ENCODE measurements at places on chromosomes 13 and 19.

GRCh38 chr19:33441277-33441699 lies 67.8 kb downstream of the CEBPG start:
- no peak for DNase-seq

DNA sequence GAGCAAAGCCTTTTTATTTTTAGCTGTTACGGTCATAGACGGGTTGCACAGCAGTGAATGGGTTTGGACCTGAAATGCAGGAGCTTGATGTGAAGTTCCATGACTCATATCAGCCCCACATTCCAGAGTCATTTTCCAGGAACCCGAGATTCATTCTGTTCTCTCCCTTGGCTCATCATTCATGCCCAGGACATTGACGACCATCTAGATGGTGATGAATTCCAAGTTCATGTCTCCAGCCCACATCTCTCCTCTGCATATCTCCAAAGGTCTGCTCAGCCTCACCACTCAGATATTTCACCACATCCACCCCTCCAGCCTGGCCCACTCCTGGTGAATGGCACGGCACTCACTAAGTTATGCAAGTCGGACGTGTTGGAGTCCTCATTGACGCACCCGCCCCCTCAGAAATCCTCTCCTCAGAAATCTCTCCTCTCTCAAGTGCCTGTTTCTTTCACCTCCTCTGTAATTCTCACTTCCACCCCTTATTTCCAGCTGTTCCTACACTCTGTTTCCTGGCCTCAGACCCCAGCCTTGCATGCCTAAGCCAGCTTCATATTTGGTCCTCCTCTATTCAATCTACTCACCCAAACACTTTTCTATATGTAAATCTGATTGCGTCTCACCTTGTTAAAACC lies 83.1 kb downstream of the ALOX5AP start:
- DNase-seq = peak; percentile 57

DNA sequence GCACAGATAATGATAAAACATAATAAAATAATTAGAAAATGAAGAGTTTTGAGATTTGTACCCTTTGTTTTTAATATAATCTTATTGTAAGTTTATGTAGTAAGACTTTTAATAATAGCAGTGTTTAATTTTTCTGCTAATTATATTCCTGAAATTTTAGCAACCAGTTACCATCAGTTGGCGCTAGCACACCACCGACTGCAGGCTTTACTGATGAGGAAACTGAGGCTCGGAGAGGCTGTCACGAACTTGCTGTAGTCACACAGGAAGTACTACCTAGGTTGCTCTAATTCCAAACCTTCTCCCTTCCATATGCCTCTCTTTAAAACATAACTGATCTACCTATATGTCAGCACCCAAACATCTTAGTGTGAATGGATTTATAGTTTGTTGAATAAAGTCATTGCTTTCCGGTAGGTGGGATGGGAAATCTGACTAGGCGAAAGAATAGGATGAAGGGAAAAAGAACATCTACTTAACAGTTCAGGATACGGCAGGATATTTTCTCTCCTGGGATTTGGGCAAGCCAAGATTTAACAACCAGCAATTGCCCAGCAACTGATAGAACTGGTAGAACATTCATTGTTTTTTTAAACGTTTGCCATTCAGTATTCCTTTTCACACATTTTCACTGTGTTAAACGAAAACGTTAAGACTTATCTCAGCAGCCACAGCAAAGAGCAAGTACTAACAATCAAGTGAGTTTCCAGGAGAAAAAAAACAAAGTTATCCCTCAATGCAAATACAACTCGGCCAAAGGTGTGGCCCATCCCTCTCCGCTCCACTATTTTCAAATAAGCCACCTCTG lies 822 bp upstream of the RFXAP start:
- DNase-seq = no peak

DNA sequence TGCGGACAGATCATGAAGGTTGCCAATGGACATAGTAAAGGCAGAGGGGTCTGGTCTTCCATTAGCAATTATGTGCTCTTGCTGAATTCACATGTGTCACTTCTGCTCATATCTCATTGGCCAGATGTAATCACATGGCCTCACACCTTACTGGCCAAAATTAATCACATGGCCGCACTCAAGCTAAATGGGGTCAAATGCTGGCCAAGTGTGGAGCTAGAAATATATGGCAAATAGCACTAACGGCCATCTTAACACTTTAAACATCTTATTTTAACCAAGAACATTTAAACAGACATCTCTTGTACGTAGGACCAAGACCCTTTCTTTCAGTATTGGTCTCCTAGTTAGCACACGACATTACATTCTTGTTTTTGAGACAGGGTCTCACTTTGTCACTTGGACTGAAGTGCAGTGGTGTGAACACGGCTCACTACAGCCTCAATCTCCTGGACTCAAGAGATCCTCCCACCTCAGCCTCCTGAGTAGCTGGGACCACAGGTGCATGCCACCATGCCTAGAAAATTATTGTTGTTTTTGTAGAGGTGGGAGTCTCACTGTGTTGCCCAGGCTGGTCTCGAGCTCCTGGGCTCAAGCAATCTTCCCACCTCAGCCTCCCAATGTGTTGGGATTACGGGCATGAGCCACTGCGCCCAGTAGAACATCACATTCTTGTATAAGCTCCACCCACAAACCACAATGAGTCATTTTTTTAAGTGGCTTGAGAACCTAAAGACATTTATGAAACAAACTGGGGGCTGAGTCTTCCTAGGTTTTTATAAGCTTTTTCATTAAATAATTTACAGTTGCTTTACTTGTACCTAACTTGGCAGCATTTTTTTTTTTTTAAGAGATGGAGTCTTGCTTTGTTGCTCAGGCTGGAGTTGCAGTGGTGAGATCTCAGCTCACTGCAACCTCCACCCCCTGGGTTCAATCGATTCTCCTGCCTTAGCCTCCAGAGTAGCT lies 2.9 kb upstream of the PTOV1 start:
- peak; percentile 87 for DNase-seq

DNA sequence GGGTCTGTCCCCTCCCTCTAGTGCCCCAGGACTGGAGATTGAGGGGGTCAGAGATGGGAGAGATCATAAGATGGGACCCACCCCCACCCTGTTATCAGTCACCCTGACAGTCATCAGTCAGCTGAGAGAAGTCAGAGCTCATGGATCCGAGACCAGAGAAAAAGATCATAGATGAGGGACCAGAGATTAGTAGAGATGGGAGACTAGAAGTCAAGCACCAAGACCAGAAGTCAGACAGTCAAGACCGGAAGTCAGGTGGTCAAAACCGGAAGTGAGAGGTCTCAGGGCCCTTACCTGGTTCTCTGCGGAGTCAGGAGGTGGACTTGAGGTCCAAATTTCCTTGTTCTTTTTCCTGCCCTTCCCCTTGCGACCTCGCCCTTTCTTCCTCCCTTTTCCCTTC lies 7.0 kb downstream of the COL5A3 start:
- no peak for DNase-seq

- DNase-seq = no peak
These were observed 130.6 kb downstream of the COG6 start for GRCh38 chr13:39786091-39786490.

DNA sequence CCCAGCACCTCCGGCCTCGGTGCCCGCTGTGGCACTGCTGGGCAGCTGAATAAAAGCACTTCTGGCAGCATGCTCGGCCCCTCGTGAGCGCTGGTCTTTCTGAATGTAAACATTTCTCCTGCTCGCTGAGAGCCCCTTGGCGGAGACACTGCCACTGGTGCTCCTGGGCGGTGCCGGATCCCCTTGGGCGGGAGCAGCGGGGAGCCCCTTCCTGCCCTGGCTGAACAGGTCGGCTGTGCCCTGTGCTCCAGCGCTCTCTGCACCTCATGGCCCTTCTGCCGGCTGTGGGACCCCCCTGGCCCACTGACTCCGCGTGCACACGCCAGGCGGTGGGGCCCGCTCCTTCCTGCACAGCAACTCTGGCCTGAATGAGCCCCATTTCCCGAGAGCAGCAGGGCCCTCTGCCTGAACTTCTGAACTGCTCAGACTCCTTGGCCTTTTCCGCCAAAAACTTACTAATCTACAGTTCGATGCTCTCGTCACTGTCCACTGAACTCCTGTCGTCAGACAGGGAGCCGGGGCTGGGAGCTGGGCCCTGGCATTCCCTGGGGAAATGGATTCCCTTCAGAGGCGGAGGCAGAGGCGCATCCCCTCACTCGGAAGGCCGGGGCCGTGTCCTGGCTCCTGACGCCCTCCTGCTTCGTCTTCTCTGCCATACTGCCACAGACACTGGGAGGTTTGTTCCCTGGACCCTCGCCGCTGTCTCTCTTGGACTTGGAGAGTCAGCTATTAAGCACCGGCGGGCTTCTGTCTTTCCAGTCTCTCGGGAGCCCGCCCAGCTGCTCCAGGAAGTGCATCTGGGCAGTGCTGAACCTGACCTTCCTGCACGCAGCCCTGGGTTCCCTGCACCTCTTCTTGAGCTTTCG lies 14.2 kb downstream of the RB1 start:
- no peak for DNase-seq

DNA sequence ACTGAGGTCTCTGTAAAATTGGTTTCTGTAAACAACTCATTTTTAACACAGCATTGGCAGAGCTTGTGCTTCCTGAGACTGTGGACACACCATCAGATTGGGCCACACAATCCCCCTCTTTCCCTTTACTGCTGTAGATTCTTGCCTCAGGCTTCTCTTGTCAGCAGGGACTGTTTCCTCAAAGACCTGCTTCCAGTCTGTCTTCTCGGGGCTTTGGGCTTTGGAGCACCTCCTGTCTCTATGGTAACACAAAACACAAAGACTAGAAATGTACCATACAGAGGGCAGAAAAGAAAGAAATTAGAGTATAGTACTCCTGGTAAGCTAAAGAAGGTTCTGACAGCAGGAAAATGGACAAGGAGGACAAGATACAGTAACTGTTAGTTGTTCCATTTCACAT lies 484.5 kb downstream of the DIAPH3 start:
- DNase-seq = no peak

DNA sequence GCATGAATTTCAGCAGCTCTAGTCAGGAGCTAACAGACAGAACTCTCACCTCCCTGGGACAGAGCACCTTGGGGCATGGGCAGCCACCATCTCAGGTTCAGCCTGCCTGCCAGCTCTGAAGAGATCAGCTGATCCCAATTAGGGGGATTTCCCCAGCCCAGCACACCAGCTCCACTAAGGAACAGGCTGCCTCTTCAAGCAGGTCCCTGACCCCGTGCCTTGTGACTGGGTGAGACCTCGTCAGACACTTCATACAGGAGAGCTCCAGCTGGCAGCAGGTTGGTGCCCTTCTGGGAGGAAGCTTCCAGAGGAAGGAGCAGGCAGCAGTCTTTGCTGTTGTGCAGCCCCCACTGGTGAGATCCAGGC lies 84.5 kb upstream of the UFM1 start:
- DNase-seq = no peak

- DNase-seq = no peak
These were observed 9.8 kb downstream of the TPT1 start for GRCh38 chr13:45331123-45331619.

GRCh38 chr13:100156788-100157187 lies 67.9 kb downstream of the PCCA start:
- no peak for DNase-seq

DNA sequence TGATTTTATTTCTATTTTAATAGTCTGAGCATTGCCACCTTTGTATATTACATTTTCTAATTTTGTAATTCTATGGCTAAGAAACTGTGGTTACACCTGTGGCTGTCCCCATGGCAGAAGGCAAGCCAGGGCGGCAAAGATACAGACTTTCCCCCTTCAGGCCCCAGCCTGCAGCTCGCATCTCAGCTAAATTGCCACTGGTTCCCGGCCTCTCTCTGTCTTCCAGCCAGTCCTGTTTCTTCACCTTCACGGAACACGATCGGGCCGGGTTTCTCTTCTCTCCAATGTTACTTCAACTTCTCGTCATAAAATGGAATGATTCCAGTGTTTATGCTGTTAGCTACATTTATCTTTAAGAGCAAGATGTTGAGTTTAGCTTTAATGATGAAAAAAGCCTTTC lies 124.5 kb upstream of the ZNF507 start:
- DNase-seq = no peak

DNA sequence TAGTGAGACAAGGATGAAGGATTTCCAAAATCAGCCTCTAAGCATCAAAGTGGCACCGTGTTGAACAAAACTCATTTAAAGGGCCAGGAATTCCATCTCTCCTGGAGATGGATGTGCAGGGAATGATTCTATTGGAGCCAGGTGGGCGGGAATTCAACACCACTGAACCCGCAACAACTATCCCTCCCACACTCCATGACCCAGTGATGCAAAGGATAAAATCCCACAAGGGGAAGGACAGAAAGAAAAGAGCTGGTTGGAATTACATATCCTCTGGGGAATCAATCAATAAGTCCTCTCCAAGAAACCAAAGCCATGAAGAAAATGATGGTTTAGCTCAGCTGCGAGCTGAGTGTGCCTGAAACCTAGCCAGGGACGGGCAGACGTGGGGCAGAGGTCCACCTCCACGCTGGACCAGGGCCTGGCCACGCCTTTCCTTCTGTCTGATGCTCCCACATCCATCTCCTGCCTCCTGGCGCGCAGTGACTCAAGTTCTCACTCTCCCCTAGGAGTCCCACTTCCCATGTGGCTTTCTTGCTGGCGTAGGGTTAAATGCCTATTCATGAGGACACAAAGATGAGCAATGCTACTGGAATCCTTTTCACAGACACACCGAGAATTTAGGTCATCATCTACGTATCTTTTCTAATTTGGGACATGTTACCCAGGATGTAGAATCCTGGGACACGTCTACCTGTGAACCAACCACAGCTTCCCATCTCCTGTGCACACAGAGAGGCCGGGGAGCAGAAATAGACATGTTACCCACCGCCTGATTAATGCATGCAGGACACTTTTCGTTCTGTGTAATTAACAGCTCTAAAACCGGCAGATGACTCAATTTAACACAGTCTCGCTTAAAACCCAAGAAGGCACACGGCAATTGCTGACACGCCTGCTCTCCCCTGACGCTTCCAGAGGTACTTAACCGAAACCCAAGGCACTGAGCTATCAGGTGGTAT lies 48.6 kb downstream of the PEPD start:
- peak; percentile 79 for DNase-seq

- DNase-seq = no peak
These were observed 51.2 kb downstream of the FLT3 start for GRCh38 chr13:28049215-28049614.

DNA sequence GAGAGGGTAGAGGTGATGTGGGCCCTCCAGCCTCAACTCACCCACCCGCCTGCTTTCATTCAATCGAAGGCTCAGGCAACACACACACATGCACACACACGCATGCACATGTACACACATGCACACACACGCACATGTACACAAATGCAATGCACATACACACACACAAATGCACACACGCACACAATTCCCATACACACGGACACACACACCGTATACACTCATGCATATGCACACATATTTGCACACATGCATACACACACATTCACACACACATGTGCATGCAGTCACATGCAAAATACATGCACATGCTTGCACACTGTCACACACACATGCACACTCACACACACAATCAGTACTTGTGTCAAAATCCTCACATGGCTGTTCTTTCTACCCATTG lies 55.9 kb upstream of the SPACA7 start:
- no peak for DNase-seq

Measured in HCEC 1CT (cell line).